Neural progenitor cell (in vitro differentiated cells): ENCODE measurements at places on chromosomes 7 and 10. TPM values are rescaled to one million over a fixed set of nuclear protein-coding genes. Genes with fewer than 3 reads are reported as not detected.

AKR1D1 gene
- total RNA-seq = 0.28 TPM in 1 of 2 replicates, not detected in the other

NME8 gene
- total RNA-seq = 0.34 and 9.0 TPM in 2 replicates

MMD2 gene
- 0.28 TPM in 1 of 2 replicates, not detected in the other for total RNA-seq

FBXO24 gene
- 1.2 and 2.5 TPM in 2 replicates for total RNA-seq

- H3K4me1 ChIP-seq = no peaks in the 10 kb centered on the region
- H3K4me3 ChIP-seq = no peak overlapping the region
These were observed 524.5 kb downstream of the PHTF2 start for GRCh38 chr7:78323118-78323517.

- no peaks in the 10 kb centered on the region for H3K27me3 ChIP-seq
- H3K27ac ChIP-seq = no peak overlapping the region
- DNase-seq = peak; percentile 33
- no peaks in the 10 kb centered on the region for H3K36me3 ChIP-seq
These were observed 220.8 kb upstream of the PRSS58 start for GRCh38 chr7:142478479-142479220.

DNA sequence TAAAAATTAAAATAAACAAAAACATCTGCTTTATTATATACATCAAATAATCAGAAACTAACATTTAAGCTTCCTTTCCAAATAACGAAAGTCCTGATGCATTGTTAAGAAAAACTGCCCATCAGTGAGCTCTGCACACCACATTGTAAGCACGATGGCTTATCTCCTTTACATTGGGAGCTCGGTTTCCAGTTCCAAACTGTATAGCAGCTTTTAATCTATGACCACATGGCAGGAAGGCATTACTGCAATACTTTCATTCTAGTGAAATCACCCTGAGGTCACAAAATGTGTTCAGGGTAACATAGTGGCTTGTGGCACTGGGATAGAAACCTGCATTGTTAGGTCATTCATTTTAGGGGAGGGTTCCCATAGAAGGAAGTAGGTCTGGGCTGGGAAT is 146.3 kb downstream of the ZNF22 start:
- DNase-seq = no peak
- H3K27ac ChIP-seq = no peak overlapping the region
- H3K4me1 ChIP-seq = no peaks in the 10 kb centered on the region

DNA sequence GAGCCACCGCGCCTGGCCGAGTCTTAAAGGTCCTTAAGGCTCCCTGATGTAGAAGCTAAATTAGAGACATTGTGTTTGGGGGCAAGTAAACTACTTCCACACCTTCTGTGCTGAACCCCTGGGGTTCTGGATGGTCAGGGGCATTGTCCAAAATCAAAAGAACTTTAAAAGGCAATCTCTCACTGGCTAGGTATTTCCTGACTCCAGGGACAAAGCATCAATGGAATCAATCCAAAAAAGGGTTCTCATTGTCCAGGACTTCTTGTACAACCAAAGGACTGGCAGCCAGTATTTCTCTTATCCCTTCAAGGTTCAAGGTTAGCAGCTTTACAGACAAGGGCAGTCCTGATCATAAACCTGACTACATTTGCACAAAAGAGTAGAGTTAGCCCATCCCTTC is 24.0 kb downstream of the SRPK2 start:
- DNase-seq = no peak
- H3K4me1 ChIP-seq = no peaks in the 10 kb centered on the region
- H3K4me3 ChIP-seq = no peak overlapping the region
- no peaks in the 10 kb centered on the region for H3K27me3 ChIP-seq

DNA sequence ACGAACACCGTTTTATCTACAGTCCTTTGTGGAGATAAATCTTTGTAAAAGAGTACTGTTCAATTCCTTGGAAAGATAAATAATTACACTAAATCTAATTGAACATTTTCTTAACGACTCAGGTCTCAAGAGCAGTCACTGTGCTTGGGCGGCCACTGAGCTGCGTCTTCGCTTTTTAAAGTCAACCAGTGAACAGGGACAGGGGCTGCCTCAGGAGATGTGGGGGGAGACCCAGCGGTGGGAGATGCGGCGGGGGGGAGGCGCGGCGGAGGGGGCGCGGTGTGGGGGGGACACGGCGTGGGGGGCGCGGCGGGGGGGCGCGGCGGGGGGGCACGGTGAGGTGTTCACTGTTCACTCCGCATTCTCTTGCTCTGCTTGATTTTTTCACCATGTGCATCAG is 39.8 kb downstream of the CAMK2B start:
- no peak overlapping the region for H3K4me3 ChIP-seq
- no peaks in the 10 kb centered on the region for H3K36me3 ChIP-seq
- no peaks in the 10 kb centered on the region for H3K27me3 ChIP-seq
- no peak overlapping the region for H3K27ac ChIP-seq

- DNase-seq = peak; percentile 30
- H3K27ac ChIP-seq = no peak overlapping the region
- no peaks in the 10 kb centered on the region for H3K27me3 ChIP-seq
- H3K4me3 ChIP-seq = no peak overlapping the region
These were observed 1250.6 kb downstream of the GATA3 start for GRCh38 chr10:9305018-9305655.
